Psoas muscle (tissue), 8 donors: ENCODE measurements at places on chromosomes 16 and 17.
A peak's percentile ranks its signal among the peaks of the same experiment; 100 is the strongest.

- H3K4me3 ChIP-seq = no peak overlapping the region
- H3K36me3 ChIP-seq = no peaks in the 10 kb centered on the region
- peaks cover 43% of the 10 kb centered on the region for H3K4me1 ChIP-seq
- DNase-seq = no peak
- H3K27ac ChIP-seq = peak overlapping the region; percentile 71
Measured at GRCh38 chr17:29146369-29146972, 33.7 kb downstream of the MYO18A start.

GRCh38 chr17:77302682-77303081 is 161.9 kb downstream of the SEC14L1 start:
- DNase-seq = no peak
- H3K4me3 ChIP-seq = no peak overlapping the region
- H3K27me3 ChIP-seq = no peaks in the 10 kb centered on the region
- no peak overlapping the region for H3K27ac ChIP-seq
- H3K4me1 ChIP-seq = peaks cover 12% of the 10 kb centered on the region
- H3K36me3 ChIP-seq = no peaks in the 10 kb centered on the region

DNA sequence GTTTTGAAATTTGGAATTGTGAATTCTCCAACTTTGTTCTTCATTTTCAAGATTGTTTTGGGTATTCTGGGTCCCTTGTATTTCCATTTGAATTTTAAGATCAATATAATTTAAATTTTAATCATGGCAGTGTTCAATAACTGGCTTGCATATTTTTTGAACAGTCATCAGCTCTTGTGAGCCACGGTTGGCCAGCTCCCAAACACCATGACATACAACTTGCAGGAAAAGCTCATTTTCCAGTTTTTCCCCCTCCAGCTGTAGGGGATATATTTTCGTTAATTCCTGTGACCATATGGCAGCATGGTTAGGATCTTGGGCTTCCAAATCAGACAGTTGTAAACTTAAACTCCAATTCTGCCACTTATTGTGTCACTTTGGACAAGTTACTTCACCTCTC is 690.1 kb downstream of the WWOX start:
- H3K27me3 ChIP-seq = no peaks in the 10 kb centered on the region
- H3K27ac ChIP-seq = no peak overlapping the region
- DNase-seq = no peak
- no peaks in the 10 kb centered on the region for H3K36me3 ChIP-seq

DNA sequence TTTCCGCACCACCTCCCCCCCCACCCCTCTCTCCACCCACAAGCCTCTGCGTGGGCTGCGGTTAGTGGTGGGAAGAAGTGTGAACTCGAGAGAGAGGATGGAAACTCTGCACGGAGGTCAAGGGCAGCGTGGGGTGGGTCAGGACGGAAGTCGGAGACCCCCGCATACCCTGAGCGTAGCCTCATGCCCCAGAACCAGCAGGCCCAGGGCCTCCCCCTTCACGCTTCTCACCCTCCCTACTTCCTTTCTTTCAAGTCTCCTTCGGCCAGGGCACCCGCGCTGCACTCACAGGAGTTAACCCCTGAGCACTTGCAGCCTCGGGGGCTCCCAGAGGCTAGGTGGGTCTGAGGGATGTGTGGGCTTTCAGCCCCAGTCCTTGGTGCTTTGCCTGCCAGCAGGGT is 9.2 kb downstream of the TBKBP1 start:
- no peak overlapping the region for H3K4me3 ChIP-seq
- no peak overlapping the region for H3K27ac ChIP-seq
- H3K36me3 ChIP-seq = peaks cover 23% of the 10 kb centered on the region
- DNase-seq = no peak
- H3K27me3 ChIP-seq = no peaks in the 10 kb centered on the region
- peaks cover 19% of the 10 kb centered on the region for H3K4me1 ChIP-seq

DNA sequence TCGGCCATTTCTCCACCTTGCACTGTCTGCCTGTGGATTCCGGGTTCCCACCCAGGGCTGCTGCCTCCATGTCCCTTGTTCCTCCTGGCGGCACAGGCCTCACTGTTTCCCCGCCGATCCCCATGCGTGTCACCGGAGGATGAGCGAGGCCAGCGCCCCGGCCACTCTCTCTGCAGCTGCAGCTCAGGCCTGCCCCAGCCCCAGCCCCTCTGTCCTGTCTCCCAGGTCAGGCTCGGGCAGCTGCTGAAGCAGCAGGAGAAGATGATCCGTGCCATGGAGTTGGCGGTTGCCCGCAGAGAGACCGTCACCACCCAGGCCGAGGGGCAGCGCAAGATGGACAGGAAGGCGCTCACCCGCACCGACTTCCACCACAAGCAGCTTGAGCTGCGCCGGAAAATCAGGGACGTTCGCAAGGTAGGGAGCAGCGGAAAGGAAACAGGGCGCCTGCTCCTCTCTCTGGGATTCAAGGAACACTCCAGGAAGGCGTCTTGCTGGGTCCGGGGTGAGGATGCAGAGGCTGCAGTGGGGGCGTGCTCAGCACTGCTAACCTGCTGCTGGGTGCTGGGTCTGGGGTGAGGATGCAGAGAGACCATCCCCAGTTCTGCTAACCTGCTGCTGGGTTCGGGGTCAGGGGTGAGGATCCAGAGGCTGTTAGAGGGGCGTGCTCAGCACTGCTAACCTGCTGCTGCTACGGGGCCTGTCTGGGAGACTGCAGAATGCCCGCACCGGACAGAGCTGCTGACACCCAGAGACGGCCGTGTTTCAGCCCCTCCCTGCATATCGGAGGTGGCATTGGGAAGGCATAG is 6.1 kb upstream of the GAA start:
- H3K27me3 ChIP-seq = no peaks in the 10 kb centered on the region
- no peaks in the 10 kb centered on the region for H3K4me1 ChIP-seq
- no peak for DNase-seq
- H3K4me3 ChIP-seq = no peak overlapping the region
